A549 treated with GW870086 at 1 μM for 4 hours (cell line): ENCODE measurements at places on chromosomes 11 and 22. TPM values are rescaled to one million over a fixed set of nuclear protein-coding genes. Genes with fewer than 3 reads are reported as not detected.

The YPEL1 gene
- 0.16 to 0.54 TPM (median 0.30 TPM) in 5 replicates for total RNA-seq

The APLNR gene
- 0.05 TPM in 1 of 5 replicates, not detected in the others for total RNA-seq

The LSP1 gene
- 1.2 to 3.2 TPM (median 2.2 TPM) in 5 replicates for total RNA-seq

The CECR2 gene
- total RNA-seq, result 0.05 to 0.14 TPM (median 0.08 TPM) in 5 replicates

The OR56A1 gene
- not detected in 5 replicates for total RNA-seq

The MCM5 gene
- total RNA-seq, result 57.7 to 93.9 TPM (median 88.6 TPM) in 5 replicates
